Stimulated activated CD4-positive, alpha-beta T cell treated with anti-CD3 and anti-CD28 coated beads, Interleukin-1b, Interleukin-23, amount 100 ng/mL, for 1 hour (primary cell): ENCODE measurements at places on chromosomes 16 and 17.

DNA sequence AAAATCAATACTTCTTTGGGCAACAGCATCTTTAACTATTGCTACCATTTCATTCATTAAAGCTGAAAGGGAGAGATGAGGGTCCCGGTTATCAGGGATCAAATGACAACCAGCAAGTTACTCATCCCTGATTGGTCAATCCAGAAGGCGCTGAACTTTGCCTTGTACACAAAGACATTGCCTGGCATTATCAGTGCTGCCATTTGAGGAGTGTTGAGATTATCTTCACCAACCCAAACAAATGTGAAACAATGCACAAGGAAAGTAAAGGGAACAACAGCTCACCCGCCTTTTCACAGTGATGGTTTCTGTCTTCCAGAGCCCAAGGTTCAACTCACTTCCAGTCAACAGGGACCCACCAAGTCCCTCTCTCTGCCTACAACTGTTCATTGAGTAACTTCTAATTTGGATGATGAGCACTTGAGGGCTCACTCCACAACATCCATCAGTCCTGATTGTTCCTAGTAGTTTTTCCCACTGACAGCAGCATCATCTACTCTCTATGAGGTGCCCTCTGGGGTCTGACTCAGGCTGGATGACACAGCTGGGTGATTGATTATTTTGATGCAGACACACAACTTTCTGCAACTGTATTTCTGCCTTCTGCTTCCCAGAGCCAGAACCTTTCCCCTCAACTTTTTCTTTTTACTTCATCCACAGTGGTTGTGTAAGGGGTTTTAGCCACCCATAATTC, 32.0 kb downstream of the LYRM9 start:
- no peak for DNase-seq

GRCh38 chr16:54568906-54569807, 282.6 kb upstream of the IRX3 start:
- DNase-seq = no peak

GRCh38 chr17:15260376-15261257, 4.5 kb downstream of the PMP22 start:
- no peak for DNase-seq

DNA sequence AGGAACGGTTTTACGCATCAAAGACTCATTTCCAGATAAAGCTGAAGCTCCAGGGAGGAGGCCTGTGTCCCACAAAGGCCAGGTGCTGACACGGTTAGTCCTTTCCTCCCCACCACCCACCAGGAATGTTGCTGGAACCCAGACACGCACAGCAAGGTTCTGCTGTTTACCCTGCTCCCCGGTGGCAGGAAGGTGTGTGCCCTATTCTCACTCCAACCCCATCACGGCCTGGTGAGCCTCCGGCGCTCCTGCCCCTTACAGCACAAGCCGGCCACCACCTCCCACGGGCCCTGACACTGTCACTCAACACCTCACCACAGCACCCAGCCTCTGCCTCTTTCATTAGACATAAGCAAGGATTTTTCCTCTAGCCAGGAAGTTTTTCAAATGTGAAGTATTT, 47.8 kb downstream of the ANKRD11 start:
- DNase-seq = no peak

DNA sequence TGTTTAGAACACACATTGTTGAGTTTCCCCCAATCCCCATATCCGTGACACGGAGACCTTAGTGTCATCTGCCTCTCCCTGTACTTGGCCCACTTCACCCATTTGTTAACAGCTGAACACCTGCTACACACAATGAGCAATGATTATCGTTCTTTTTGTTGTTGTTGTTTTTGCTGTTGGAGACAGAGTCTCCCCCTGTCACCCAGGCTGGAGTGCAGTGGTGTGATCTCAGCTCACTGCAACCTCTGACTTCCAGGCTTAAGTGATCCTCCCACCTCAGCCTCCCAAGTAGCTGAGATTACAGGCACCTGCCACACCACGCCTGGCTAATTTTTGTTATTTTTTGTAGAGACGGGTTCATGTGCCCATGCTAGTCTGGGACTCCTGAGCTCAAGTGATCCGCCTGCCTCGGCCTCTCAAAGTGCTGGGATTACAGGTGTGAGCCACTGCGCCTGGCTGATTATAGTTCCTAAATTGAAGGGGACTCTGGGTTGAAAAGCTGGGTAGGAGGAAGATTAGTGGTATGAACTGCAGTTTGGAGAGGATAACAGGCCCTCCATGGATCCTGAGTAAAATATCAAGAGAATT, 21.6 kb downstream of the NDE1 start:
- DNase-seq = no peak

DNA sequence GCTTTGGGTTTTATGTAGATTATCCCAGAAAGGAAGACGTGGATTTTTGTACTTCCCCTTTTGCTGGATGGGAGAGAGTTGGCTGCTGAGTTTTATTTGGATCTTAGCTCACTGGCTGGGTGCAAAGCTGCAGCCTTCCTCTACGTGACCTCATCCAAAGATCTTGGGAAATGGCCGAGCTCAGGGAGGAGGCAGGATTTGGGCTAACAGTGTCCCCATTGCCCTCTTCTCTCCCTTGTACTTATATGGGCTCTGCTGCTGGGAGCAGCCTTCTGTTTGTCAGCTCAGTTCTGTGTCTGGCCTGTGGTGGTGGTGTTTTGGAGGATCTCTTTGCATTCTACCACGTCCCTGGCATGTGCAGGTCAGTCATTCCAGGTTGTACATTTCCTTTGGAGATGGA, 2.0 kb downstream of the AOC3 start:
- DNase-seq = no peak

GRCh38 chr16:83772806-83773205, 35.0 kb upstream of the HSBP1 start:
- no peak for DNase-seq

DNA sequence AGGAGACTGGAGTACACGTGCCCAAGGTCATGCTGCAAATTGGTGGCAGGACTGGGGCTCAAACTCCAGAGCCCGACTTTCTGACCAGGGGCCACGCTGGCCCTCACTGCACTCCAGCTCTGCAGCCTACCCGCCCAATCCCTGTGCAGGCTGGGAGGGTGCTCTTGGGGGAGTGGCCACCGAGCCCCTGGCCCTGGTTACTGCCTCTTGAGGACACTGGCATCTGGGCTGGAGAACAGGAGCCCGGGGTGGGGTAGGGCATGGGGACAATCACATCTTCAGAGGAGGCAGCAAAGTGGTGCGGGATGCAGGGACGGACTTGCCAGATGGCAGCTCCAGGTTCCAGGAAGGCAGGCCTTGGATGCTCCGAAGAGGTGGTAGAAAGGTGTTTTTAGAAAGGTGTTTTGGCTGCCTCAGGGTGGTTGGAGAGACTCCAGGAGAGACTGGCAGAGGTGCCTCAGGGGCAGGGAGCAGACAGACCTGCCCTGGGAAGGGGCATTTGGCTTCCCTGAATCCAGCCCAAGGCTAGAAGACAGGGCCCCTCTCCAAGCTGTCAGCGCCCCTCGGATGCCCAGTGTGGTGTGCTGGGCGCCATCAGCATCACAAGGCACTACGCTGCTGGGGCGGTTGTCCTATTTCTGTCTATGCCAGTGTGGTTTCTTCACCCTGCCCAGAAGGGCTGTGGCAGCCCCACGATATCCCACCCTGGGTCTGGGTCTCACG, 220.6 kb downstream of the NTN1 start:
- no peak for DNase-seq

- DNase-seq = no peak
These were observed 614.6 kb downstream of the TOX3 start for GRCh38 chr16:51932317-51932716.

- no peak for DNase-seq
These were observed 50.7 kb upstream of the SLC25A19 start for GRCh38 chr17:75339971-75340370.

DNA sequence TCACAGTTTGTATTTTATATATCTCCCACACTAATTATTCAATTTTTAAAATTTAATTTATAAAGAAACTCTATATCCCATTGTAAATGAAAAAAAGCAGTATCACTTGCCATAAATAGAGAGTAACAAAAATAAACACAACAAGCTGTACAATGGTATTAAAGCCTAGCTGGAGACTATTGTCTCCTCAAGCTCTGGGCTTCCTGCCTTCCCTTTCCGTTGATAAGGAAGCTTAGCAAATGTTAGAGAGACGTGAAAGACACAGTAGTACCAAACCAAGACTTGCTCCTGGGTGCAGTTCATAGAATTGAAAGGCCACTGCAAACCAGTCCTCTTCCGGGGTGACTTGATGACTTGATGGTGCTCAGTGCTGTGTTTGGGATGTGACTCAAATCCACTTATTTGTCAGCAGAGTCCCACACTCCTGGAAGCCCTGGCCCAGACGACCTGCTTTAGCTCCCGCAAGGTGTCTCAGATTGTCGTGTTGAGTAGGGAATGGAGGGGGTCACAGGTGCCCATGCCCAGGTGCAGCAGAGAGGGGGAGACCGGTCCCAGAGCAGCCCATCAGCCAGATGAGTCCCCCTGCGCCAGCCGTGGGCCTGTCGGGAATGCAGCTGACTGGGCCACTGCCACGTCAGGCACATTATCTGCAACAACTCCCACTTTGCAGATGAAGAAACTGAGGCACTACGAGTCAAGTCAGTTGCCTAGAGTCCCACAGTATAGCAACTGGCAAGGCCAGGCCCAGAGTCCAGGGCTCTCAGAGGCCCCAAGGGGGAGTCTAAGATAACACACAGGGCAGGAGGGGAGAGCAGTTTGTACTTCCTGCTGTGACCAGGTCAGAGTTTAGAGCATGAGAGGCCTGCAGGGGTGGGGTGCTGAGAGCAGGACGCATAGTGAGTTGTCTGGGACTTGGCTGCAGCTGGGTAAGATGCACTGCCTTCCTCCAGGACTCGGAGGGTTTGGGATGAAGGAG, 40.5 kb downstream of the PSME3IP1 start:
- DNase-seq = no peak

DNA sequence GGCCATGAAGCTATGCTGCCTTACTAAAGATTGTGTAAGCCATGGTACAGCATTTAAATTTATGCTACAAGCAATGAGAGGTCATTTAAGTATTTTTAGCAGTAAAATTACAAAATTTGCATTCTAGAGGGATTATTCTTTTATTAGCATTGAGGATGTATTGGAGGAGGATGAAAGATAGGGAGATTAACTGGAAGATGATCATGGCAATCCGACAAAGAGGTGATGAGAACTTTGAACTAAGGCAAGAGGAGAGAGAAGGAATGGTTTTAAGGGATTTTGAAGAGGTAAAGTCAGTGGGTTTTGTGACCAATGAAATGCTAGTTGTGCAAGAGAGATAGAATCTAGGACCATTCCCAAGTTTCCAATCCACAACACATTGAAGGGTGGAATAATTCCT, 129.9 kb downstream of the SNX11 start:
- DNase-seq = no peak

DNA sequence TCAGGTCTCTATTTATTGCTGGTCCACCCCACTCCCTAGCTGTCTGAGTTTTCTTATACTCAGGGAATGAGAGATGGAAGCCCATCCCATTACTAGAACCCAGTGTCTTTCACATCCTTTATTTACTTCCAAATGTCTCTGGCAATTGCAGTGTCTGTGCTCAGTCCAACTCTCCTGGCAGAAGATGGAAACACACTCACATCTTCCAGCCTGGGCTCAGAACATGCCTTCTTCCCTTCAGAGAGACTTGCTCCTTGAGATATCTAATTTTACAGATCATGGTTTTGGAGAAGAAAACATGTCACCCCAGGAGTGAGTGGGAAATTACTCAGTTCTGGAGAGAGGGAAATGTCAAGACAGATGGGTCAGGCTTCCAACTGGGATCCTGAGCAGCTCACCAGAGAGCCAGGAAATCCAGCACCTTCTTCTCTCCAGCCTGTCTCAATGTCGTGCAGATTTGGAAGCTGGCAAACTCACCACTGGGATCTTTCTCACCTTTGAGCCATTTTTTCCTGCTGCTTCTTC, 494.4 kb downstream of the HS3ST4 start:
- no peak for DNase-seq

DNA sequence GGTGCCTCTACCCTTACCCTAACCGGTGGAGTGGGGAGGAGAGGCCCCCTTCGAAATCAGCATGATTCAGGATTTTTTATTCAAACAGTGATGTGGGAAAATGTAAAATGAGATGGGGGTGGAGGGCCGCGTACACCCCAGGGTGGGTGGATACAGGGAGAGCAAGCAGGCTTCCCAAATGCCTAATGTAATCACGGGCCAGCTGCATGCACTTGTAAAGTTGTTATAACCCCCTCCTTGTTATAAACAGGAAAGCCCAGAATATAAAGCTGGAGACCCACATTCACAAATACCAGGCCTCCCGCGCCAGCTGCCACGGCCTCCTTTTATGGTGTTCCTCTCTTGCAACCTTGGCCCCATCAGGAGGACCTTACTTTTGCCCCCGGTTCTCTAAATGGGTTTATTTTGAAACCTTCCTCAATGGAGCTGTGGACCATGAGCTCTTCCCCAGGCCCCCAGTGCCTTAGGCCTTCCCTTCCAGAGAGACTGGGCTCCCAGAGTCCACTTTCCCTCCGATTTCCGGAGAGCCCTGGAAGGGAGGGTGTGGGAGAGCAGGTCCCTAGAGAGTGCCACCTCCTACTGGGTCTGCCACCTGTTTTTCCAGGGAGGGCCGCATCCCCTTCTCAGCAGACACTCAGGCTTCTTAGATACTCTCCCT, 906 bp upstream of the FOXL1 start:
- DNase-seq = no peak

GRCh38 chr16:57152096-57153093, 33.4 kb downstream of the PSME3IP1 start:
- DNase-seq = no peak

DNA sequence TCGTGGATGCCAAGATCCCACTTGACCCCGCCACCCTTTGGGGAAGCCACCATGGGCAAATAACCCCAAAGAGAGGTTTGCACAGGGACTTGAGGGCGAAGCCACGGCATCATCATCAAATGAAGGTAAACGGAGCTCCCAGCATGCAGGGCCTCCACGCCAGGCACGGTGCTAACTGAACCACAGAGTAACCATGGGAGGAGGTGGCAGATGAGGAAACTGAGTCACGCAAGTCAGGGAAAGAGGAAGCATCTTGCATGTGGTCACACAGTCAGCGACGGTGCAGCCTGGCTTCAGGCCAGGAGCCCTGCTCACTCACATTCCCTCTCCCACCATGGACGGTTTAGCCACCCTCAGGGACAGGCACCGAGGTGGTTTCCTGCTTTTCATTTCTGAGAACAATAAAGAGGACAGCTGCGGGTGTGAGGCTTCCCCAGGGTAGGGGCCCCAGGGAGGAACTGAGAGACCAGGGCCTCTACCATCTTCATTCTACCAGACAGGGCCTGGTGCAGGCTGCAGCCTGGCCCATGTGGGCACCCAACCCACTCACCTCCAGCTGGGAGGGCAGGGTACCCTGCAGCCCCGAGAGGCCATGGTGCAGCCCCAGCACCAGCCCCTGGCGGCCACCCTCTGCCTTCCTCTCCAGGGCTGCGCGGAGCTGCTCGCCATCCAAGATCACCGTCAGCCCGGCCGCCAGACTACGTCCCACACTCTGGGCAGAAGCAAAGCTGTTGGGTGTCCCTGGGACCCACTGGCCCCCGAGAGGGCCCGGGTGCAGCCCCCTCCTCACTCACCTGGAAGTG, 78.3 kb downstream of the RMI2 start:
- DNase-seq = no peak

- DNase-seq = no peak
These were observed 7.5 kb upstream of the TMEM101 start for GRCh38 chr17:44022246-44022645.

GRCh38 chr16:65548470-65548869, 426.6 kb upstream of the CDH11 start:
- DNase-seq = no peak
